ENCODE measurements at places on chromosomes 7 and 10.

- no peak for DNase-seq
Measured at GRCh38 chr7:55185321-55185802, 166.5 kb downstream of the EGFR start.

- DNase-seq: no peak
Measured at GRCh38 chr10:114002422-114002821, 41.2 kb upstream of the ADRB1 start.

GRCh38 chr7:16061630-16062029 is 359.7 kb downstream of the CRPPA start:
- DNase-seq: no peak

- DNase-seq: no peak
Measured at GRCh38 chr10:12566161-12567115, 217.1 kb downstream of the CAMK1D start.

- no peak for DNase-seq
Measured at GRCh38 chr10:103493362-103493915, at the start of gene NEURL1. Gene NEURL1 (plus strand): TSS chr10:103493705. CDS start chr10:103494388, 683 bp downstream.

DNA sequence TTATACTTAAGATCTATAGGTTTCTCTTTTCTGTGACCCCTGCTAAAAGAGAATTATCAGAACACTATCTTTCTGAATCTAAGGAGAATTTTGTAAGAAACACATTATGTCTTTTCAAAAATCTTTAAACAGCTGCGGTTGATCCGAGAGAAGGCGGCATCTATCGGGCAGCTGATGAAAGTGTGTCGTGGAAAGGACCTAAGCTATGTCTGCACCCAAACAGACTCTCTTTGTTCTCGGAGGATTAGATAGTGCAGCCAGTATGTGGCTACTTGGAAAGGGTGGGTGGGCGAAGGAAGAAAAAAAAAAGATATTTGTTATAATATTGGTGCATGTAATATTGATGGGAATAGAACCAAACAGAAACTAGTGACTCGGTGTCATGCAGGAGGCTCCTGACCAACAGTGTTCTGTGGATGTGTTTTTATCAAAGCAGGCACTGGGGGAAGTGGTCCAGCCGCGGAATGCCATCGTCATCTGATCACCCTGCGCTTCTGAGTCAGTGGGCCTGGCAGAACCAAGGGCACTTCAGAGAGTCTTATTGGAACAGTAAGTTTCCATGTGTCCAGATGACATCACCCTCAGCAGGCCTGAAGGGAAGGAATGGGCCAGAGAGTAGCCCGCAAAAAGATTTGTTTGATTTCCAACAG is 509.7 kb upstream of the AKR1E2 start:
- DNase-seq: no peak

GRCh38 chr10:48769706-48770435 is 85.2 kb downstream of the WDFY4 start:
- no peak for DNase-seq

DNA sequence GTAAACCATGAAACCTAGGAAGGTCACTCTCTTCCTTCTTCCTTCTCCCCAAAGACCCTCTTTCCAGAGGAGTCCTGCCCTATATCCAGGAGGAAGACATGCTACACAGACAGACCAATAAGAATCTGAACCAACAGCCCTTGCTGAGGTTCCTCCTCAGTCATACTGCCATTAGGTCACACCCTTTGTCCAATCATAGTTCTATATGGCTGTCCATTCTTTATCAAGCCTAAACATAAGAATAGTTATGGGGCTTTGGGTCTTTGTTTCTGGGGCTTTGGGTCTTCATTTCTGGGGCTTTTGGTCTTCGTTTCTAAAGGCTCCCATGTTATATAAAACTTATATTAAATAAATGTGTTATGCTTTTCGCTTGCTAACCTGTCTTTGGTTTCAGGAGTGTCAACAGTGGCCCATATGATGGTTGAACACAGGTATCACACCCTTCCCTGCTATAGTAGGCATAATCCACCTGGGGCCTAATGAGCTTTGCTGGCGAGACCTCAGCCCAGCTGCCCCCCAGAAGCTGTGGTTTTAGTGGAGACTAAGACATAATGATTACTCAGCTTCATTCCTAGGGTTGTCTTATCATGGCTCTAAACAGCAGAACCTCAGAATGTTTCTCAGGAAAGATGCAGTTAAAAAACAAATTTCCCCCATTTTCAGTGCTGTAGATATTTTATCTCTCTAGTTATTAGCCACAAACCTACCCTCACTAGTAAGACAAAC is 91.6 kb downstream of the ELMO1 start:
- DNase-seq: no peak

DNA sequence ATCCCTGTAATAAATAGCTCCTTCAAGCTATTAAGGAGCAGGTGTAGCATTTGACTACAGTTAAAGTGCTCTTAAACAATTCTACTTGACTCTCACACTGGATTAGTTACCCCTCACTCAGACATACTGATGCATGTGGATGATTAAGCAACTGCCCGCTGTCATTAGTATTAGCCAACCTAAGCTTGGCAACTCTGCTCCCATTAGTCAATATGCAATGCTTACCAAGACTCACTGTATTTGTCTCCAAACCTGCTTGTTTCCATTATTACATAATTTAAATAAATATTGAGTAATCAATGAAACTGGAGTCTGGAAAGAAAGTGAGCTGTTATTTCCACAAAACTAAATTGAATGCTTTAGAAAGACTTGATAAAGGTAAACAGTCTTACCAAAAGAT is 144.0 kb upstream of the ASAH2 start:
- no peak for DNase-seq

DNA sequence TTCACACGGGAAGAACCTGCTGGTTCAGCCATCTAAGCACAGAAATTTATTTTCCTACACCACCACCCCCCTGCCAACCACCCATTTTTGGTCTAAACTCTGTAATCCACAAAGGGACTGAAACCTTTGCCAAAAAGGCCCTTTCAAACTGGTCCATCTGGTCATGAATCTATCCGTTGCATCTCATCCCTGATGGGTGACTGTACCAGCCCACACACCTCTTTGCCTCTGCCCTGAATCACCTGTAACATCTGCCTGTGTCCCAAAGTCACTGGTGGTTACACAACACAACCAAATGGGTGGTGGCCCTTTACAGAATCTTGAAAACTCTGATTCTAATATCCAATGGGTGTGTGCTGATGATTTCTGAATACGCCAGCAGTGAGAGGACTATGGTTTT is 503.4 kb downstream of the PARD3 start:
- DNase-seq: no peak

GRCh38 chr10:47262606-47263533 is 37.1 kb upstream of the GDF10 start:
- no peak for DNase-seq

- no peak for DNase-seq
Measured at GRCh38 chr10:116158036-116158435, 115.0 kb downstream of the GFRA1 start.

- DNase-seq: no peak
Measured at GRCh38 chr7:112571852-112572607, 91.2 kb downstream of the LSMEM1 start.

DNA sequence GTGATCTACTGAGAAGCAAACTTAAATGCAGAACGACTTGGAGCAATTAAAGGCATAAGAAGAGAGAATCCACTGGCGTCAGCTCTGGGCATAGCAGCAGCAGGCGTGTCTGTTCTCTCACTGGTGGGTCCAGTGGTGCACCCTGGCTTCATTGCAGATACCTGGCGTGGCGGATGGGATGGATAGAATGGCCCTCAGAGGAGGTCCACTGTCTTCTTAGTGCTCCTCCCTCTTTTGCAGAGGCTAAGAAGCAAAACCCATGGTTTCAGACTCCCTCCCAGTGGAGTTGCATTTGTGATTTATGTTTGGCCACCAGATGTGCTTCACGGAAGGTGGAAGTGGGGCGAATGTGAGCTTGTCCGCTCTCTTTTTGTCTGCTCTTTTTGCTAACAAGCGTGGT is 28.4 kb upstream of the PRKAG2 start:
- DNase-seq: no peak

DNA sequence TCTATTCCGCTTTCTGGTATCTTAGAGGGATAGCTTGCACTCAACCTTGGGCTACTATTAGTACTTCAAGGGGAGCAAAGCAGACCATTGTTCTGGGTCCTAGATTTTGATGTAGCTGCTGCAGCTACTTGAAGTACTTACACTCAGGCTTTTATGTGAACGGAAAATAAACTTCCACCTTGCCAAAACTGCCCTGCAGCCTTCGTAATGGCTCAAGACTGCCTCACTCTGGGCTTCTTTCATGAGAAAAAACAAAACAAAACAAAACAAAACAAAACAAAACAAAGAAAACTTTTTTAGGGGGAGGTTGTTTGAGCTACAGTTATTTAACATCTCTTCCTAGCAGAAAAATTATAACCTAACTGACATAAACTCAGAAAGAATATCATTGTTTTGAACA is 19.4 kb upstream of the EPHB6 start:
- no peak for DNase-seq

- DNase-seq: no peak
Measured at GRCh38 chr7:43763183-43763582, 4.7 kb downstream of the BLVRA start.

- DNase-seq: no peak
Measured at GRCh38 chr10:122450353-122450990, 4.0 kb upstream of the ARMS2 start.

- DNase-seq: no peak
Measured at GRCh38 chr10:33712825-33713224, 378.4 kb upstream of the NRP1 start.

DNA sequence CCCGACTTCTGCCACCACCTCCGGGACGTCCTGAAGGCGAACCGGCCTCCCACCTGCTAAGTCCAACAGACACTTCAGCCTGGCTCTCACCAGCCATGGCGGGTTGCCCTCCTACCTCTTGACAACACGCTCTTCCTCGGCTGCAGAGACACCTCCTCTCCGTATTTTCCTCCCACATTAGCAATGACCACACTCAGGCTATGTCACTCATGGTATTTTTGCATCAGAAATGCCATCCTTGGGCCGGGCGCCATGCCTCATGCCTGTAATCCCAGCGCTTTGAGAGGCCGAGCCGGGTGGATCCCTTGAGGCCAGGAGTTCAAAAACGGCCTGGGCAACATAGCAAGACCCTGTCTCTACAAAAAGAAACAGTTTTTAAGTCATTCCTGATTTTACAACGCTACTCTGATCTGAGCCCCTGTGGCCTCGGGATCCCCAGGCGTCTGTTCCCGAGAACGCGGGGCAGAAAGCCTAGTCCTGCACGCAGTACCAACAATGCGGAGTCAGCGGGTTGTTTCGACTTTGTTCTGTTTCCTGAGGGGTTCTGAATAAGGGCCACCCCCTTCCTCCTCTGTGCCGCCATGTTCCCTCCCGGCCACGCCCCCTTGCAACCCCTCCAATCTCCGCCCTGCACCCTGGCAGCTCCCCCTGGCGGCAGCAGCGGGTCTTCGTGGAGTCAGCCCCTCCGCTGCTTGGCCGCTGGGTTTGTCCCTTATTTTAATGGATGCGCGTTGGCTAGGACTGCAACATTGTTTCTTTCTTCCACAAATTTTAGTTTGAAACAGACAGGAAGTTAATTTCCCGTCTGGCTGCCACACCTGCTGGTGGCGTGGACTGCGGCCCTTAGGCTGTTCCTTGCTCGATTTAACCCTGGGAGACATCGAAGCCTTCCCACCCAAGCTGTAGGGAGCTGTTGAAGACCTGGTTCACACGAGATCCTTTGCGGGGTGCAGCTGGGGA is 9.7 kb upstream of the ZFAND2A start:
- DNase-seq: peak; percentile 56

DNA sequence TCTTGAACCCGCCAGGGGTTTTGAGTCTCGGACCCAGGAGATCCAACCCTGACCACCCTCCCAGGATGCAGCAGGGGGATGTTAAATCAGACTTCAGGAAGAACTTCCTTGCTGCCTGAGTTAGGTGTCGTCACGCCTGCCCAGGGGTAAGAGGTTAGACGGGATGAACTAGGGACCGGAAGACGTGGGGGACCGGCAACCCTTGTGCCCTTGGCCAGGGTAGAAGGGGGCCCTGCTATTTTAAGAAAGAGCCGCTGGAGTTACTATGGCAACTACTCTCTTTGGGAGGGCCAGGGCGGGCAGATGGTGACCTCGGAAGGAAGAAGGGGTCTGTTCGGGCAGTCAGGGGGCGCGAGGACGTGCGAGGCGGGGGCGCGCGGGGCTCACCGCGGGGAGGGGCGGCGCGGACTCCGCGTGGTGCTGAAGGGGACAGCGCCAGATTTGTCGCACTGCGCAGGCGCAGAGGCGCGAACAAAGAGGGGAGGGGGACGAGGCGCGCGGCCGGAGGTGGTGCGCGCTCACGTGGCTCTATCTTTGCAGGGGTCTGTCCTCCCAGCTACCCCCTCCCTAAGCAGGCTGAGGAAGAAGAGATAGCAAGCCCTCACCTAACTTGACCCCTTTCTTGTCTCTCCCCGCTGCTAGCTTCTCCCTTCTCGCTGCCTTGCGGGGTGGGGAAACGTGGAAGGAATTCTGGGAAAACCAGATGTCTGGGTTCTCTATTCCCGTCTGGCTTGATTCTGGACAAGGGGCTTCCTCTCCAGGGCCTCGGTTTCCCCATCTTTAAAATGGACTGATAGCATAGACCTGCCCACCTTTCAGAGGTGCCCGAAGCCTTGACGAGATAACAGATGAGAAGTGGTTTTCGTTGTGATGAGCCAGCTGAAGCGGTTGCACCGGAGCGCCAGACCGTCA is 940 bp upstream of the PSD start:
- DNase-seq: peak; percentile 53

DNA sequence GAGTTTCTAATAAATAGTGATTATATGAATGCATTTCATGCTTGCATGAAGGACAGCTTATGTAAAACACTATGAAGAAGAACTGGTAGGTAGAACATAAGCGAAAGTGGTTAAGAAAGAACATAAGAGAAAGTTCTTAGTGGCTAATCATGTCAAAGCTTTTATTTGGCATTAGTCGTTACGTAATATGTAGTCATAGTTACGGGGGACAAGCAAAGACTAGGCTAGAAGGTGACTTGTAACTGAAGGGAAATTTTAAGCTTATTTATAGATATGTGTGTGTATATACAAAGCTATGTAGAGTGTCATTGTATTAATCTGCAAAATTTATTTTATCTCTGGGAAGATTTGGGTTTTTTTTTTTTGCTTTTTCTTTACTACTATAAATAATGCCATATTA is 36.9 kb downstream of the CAPZA2 start:
- DNase-seq: no peak

- DNase-seq: no peak
Measured at GRCh38 chr10:32556783-32557395, 110.9 kb downstream of the CCDC7 start.

DNA sequence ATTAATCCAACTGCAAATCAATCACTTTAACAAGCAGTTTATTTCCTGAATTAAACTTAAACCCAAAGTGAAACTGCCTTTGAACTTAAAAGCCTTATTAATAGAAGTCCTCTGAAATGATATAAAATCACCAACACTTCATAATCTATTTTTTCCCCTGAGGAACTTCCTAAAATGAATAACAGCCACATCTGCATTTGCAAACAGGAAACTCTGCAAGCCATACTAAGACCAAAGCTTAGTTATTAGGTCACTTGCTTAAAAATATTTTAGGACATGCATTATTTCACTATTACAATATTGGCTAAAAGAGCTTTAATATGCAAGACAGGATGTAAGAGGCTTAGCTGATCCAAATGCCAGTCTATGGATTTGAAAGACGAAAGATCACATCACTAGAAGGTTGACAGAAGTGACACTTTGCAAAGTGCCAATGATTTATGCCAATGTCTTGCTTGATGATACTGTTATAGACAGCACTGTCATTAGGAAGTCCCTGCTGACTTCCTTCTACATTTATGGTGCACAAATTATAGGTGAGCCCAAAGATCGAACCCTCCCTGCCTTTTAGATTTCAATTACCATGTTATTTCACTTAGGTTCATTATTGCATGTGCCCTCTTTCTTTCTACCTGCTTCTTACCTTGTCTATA is 99.9 kb upstream of the SKAP2 start:
- DNase-seq: no peak
